ENCODE measurements at places on chromosomes 4 and X.

DNA sequence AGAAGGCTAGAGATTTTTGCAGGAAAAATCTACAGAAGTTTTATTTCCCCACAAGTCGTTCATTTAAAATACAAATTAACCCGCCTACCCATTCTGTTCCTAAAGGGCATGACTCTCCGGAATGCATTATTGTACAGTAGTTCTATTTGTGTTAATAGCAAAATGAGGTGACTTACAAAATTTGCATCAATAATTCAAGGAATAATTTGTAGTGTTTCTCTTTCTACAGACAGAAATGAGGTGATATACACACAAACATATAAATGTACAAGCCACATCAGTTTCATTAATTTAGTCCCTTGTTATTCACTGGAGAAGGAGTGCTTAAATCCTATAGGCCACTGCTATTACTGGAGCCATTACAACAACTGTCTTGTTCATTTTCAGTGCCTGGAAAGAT lies 501.3 kb upstream of the DIAPH2 start:
- peaks cover 2% of the 10 kb centered on the region for H3K27me3 ChIP-seq
- H3K36me3 ChIP-seq: no peaks in the 10 kb centered on the region
- H3K4me1 ChIP-seq: no peaks in the 10 kb centered on the region
- no peak for DNase-seq
- no peak overlapping the region for H3K4me3 ChIP-seq
- H3K27ac ChIP-seq: no peak overlapping the region

DNA sequence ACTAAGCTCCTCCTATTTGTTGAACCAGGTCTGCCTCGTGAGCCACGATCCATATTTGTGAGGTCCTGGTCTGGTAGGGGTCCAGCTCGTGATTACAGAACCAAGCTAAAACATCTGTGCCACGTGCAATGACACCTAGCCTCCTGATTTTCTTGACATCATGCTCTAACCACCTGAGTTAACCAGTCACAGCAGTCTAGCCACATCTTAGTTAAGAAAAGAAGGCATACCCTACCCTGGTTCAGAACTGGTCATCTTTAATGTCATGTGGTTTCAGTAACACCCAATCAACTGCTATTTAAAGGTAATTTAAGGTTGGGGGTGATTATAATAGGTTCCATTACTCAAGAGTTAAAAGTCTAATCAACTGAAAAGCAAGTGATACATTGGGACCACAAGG lies 28.4 kb downstream of the ARHGEF6 start:
- H3K36me3 ChIP-seq: no peaks in the 10 kb centered on the region
- no peaks in the 10 kb centered on the region for H3K27me3 ChIP-seq
- no peak for DNase-seq

DNA sequence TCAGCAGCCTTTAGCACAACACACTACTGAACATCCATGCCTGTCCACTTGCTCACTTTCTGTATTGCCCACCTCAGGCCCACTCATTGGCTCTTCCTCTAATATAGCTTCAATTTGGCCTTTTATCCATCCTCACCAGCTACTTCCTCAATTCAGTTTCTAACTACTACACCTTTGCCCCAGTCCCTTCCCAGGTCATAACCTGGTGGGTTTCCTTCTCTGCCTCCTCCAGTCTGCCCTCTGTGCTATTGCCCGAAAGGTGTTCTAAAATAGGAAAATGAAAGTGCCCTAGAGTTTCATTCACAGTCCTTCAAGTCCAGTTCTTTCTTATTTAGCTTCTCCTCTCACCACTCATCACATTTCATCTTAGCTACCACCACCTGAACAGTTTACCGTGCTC lies 23.1 kb downstream of the MOSPD2 start:
- no peak overlapping the region for H3K4me3 ChIP-seq
- no peaks in the 10 kb centered on the region for H3K36me3 ChIP-seq
- no peak for DNase-seq
- no peaks in the 10 kb centered on the region for H3K27me3 ChIP-seq

GRCh38 chr4:185662030-185662778 lies 126.9 kb upstream of the PDLIM3 start:
- no peak overlapping the region for H3K27ac ChIP-seq
- no peaks in the 10 kb centered on the region for H3K36me3 ChIP-seq
- no peaks in the 10 kb centered on the region for H3K27me3 ChIP-seq
- no peak overlapping the region for H3K4me3 ChIP-seq

GRCh38 chrX:56813318-56813837 lies 84.3 kb downstream of the NBDY start:
- H3K4me1 ChIP-seq: no peaks in the 10 kb centered on the region
- H3K36me3 ChIP-seq: no peaks in the 10 kb centered on the region

DNA sequence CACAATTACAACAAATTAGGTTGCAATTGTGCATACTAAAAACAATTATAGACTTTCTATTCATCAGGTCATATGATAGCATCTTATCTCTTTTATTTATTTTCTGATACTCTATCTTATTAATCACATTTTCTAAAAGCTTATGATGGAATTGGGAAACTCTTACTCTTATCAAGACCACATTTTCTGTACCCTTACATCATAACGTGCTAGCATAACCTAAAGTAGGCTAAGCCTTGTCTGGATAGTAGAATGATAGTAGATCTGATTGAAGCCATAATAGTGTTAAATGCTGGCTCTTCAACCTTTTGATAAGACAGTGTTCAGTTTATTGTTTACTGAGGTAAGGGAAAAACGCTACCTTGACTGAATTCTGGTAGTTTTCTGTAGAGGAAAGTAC lies 294.0 kb downstream of the CCSER1 start:
- no peak overlapping the region for H3K27ac ChIP-seq
- no peaks in the 10 kb centered on the region for H3K36me3 ChIP-seq
- no peak for DNase-seq
- no peaks in the 10 kb centered on the region for H3K27me3 ChIP-seq
- no peaks in the 10 kb centered on the region for H3K4me1 ChIP-seq

- no peaks in the 10 kb centered on the region for H3K4me1 ChIP-seq
- H3K27ac ChIP-seq: no peak overlapping the region
- no peak overlapping the region for H3K4me3 ChIP-seq
- no peaks in the 10 kb centered on the region for H3K36me3 ChIP-seq
- no peaks in the 10 kb centered on the region for H3K27me3 ChIP-seq
Measured at GRCh38 chrX:113545040-113545439, 704.4 kb upstream of the AMOT start.

DNA sequence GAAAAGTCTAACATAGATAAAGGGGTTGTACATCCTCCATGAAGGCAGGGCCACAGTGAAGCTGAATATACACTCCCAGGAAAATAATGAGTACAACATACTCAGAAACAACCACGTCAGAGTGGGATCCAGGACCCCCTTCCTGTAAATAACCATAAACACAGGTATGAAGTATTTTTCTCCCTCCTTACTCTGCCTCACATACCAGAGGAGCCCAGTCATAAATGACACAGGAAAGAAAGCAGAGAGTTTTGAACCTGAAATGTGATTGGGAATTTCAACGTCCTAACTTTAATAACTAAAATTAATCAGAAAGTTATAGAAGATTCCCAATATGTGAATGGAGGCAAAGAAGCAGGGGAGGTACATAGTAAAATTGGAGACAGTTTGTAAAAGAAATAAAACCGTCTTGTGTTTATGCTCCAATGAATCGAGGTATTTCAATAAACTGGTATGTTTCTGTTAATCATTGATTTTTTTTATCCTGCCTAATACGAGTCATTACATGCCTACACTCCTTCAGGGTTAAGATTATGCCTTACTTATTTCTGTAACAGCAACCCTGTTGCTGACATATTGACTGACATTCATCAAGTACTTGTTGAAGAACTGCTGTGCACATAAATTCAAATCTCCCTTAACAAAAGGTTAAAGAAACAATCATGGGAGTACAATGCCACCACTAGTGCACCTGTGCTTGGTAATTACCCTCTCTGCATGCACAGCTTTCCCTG lies 431.3 kb downstream of the KCNIP4 start:
- H3K27ac ChIP-seq: no peak overlapping the region
- H3K36me3 ChIP-seq: no peaks in the 10 kb centered on the region
- no peak for DNase-seq
- no peaks in the 10 kb centered on the region for H3K27me3 ChIP-seq
- H3K4me1 ChIP-seq: no peaks in the 10 kb centered on the region

- H3K36me3 ChIP-seq: no peaks in the 10 kb centered on the region
- no peaks in the 10 kb centered on the region for H3K27me3 ChIP-seq
- H3K4me1 ChIP-seq: no peaks in the 10 kb centered on the region
- no peak for DNase-seq
- H3K4me3 ChIP-seq: no peak overlapping the region
Measured at GRCh38 chr4:3683744-3684421, 82.3 kb upstream of the ADRA2C start.

- no peaks in the 10 kb centered on the region for H3K36me3 ChIP-seq
- H3K4me1 ChIP-seq: no peaks in the 10 kb centered on the region
- no peak overlapping the region for H3K27ac ChIP-seq
- no peak overlapping the region for H3K4me3 ChIP-seq
- DNase-seq: no peak
Measured at GRCh38 chr4:96120206-96120605, 280.3 kb downstream of the PDHA2 start.

DNA sequence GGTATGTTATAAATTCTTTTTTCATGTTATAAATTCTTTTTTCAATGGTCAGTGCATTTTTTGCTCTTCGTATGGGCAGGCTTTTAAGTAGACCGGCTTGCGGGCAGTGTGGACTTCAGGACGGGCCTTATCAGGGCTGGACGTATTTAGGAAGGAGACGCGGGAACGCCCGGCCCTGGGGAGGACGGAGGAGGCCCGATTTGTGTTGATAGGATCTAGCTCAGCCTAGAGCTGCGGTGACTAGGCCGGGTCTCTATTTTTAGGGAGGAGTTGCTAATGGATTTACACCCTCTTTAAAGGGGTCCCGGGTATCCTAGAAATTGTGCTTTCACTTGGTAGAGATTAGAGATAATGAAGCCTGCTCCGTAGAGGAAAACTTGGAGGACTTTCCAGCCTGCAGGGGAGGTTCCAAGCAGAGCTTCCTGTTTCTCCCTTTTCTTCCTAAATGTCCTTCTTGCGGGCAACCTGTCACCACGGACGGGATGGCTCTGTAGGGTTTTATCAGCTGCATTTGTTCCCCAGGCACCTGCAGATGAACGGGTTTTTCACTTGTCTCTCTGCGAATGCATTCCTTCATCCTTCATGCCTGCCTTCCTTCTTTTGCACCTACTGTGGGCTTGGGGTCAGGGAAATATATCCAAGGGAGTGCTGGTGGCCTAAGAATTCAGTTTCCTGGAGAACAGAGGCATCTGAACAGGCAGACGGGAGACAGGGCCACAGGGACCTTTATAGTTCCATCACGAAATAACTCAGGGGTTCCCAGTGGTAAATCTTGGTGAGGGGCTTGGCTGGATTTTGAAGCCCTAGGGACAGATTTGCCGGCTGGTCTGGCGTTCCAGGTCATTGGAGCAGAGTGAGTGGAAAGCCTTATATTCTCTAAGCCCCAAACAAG lies 1.4 kb downstream of the CD99 start:
- H3K27me3 ChIP-seq: no peaks in the 10 kb centered on the region
- peaks cover 6% of the 10 kb centered on the region for H3K4me1 ChIP-seq
- peak overlapping the region; percentile 89 for H3K27ac ChIP-seq
- peak; percentile 40 for DNase-seq
- peak overlapping the region; percentile 85 for H3K4me3 ChIP-seq

GRCh38 chr4:10106421-10107039 lies 10.1 kb downstream of the WDR1 start:
- H3K4me3 ChIP-seq: peak overlapping the region; percentile 31
- H3K27ac ChIP-seq: peak overlapping the region; percentile 94
- peaks cover 59% of the 10 kb centered on the region for H3K4me1 ChIP-seq
- DNase-seq: peak; percentile 96
- no peaks in the 10 kb centered on the region for H3K27me3 ChIP-seq
- no peaks in the 10 kb centered on the region for H3K36me3 ChIP-seq

GRCh38 chr4:74920704-74921103 lies 12.2 kb upstream of the PARM1 start:
- H3K4me1 ChIP-seq: no peaks in the 10 kb centered on the region
- no peak for DNase-seq
- no peaks in the 10 kb centered on the region for H3K36me3 ChIP-seq

GRCh38 chr4:147944249-147944648 lies 212.4 kb downstream of the ARHGAP10 start:
- H3K36me3 ChIP-seq: no peaks in the 10 kb centered on the region
- H3K4me1 ChIP-seq: no peaks in the 10 kb centered on the region
- H3K4me3 ChIP-seq: no peak overlapping the region
- H3K27ac ChIP-seq: no peak overlapping the region
- no peak for DNase-seq
- no peaks in the 10 kb centered on the region for H3K27me3 ChIP-seq

GRCh38 chr4:118953276-118953675 lies 64.6 kb downstream of the SYNPO2 start:
- no peak overlapping the region for H3K4me3 ChIP-seq
- no peaks in the 10 kb centered on the region for H3K27me3 ChIP-seq
- peaks cover 5% of the 10 kb centered on the region for H3K4me1 ChIP-seq

DNA sequence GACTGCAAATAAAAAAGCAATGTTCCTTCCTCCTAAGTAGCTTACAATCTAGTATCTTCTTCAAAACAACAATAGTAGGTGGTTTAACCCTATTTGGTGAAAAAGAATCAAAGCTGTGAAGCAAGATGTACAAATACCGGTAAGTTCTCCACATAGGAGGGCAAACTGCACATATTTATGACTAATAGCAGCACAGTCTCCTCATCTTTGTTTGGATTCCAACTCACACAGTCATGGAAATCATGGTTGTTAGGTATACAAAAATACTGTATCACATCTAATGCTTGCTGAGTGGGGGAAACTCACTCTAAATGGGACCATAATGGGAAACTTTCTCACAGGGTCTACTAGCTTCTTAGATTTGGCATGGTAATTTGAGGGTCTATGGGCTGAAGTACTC lies 597.2 kb downstream of the INPP4B start:
- H3K4me3 ChIP-seq: no peak overlapping the region
- H3K4me1 ChIP-seq: no peaks in the 10 kb centered on the region
- H3K36me3 ChIP-seq: no peaks in the 10 kb centered on the region

- no peaks in the 10 kb centered on the region for H3K27me3 ChIP-seq
- H3K36me3 ChIP-seq: no peaks in the 10 kb centered on the region
- peak overlapping the region; percentile 44 for H3K27ac ChIP-seq
- no peak overlapping the region for H3K4me3 ChIP-seq
- H3K4me1 ChIP-seq: no peaks in the 10 kb centered on the region
- DNase-seq: no peak
Measured at GRCh38 chrX:150933945-150934350, 35.5 kb upstream of the CD99L2 start.

Measured in uterus (tissue), 4 donors.